ENCODE measurements at places on chromosomes 13 and 19.

- DNase-seq, result no peak
These were observed 49.2 kb upstream of the TRPC4 start for GRCh38 chr13:37918751-37919150.

DNA sequence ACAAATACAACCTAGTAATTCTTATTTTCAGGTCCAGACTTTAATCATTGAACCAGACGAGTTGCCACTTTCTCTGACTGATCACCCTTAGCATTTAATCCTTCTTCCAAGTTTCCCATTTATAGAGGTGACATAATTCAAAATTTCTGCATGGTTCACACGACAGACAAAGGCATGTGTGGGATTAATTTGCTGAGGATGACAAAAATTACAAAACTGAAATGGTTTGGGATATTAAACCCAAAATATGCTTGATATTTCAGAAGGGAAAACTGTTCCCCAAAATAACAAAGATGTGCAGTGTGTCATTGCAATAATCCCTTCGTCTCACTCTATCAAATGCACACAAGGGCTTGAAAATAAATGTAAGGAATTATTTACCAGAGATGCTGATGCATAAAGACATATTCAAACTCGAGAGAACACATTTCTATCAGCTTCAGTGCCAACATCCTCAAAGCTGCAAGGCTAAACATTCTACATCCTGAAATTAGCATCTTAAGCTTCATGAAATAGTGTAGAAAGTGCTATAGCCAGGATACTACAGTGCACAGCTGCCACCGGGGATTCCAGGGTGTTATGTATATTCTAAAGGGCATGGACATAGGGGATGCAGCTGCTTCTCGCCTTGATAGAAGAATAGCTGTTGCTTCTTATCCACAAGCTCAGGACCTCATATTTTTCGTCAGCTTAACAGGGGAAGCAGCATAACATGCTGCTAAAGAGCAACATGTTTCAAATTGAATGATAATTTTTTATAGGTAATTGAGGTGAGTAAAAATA, 198.7 kb upstream of the SLITRK1 start:
- DNase-seq, result no peak

DNA sequence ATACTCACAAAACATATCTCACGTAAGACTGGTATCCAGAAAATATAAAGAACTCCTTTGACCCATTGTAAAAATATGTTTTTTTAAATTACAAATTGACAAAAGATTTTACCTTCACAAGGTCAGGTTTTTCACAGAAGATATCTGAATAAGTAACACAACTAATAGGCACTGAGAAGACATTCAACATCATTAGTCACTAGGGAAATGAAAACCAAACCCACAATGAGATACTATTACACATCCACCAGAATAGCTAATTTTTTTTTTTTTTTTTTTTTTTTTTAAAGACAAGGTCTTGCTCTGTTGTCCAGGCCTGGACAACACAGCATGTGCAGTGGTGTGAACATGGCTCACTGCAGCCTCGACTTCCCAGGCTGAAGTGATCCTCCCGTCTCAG, 157.5 kb downstream of the MIPEP start:
- no peak for DNase-seq

DNA sequence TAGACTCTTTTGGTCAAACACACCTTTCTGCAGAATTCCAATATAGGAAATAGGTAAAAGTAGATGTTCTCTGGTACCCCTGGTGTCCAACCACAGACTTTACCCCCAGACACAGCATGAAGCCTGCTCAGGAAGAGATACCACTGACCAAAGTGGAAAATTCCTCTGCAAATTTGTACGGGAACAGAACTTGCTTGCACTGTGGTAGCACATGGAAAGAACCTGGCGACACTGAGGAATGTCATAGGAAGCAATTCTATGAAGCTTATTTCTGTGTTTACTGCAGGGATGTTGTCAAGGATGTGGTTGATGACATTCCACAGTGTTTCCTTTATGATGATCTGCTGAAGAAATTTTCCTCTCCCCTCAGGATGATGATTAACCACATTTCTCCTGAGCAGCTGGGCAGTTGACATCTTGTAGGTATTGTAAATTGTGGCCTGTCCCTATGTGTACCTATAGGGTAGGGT, 48.9 kb upstream of the TNFSF11 start:
- peak; percentile 39 for DNase-seq

GRCh38 chr13:41812851-41813250, 148.1 kb downstream of the VWA8 start:
- no peak for DNase-seq

Measured in fibroblast of lung (primary cell).